Activated T-cell treated with anti-CD3 and anti-CD28 coated beads for 4 hours (primary cell): ENCODE measurements at places on chromosomes 2 and 18.

GRCh38 chr2:146523196-146523595, 1321.6 kb upstream of the ACVR2A start:
- no peak for DNase-seq

GRCh38 chr2:232900811-232901735, 31.0 kb downstream of the SNORC start:
- DNase-seq = no peak

DNA sequence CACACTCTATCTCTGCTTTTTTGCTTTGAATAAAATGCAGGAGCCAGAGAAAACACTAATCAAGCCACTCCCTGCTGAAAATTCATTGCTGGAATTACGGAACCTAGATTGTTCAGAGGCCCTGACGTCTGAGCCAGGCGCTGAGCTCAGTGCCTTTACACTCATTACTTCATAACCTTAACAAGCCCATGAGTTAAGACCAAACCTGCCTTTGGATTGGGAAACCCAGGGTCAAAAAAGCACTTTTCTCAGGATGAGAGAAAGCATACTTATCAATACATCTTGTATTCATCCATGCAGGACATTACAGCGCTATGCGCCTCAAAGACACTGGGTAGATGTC, 762 bp downstream of the INO80C start:
- no peak for DNase-seq

- no peak for DNase-seq
Measured at GRCh38 chr2:77013457-77013856, 508.7 kb downstream of the LRRTM4 start.

DNA sequence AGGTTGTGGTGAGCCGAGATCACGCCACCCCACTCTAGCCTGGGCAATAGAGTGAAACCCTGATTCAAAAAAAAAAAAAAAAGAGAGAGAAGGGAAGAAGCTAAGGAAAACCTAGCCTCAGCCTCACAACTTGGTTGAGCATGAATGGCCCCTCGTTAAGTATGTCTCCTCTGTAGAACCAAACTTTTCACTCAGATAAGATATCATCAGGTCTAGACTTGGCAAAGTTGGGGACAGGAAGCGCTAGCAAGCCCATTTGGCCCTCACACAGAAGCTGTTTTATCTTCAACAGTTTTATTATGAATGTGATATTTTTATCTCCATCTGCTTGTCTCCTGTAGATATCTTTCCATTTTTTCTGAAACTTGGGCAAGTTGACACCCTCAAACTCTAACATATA, 3.5 kb upstream of the ASXL2 start:
- DNase-seq = no peak

DNA sequence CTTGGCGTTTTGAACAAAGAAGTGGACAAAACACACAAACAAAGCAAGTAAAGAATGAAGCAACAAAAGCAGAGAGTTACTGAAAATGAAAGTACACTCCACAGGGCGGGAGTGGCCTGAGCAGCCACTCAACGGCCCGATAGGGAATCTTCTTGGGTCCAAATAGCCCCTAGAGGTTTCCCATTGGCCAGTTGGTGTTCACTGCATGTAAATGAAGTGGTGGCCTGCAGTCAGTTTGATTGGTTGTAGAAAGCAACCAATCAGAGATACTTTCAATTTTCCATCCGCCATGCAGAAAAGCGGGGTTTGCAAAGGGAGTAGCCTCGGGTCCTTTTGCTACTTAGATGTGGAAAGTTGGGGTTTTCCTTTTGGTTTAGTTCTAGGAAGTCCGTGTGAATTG, 31.6 kb downstream of the CYBRD1 start:
- DNase-seq = no peak

DNA sequence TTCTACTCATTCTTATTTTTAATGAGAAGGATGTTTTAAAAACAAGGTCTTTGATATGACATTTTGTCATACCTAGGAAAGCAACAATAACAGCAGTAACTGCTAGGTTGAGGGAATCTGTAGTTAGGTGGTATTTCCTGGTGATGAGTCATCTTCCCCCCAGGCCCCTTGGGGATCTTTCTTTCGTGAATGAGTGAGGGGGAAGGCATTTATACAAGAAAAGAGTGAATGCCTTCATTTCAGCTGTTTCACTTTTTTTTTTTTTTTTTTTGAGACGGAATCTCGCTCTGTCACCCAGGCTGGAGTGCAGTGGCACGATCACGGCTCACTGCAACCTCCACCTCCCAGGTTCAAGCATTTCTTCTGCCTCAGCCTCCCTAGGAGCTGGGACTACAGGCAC, 108.6 kb downstream of the MAP4K4 start:
- DNase-seq = no peak

GRCh38 chr2:230674401-230674800, 38.2 kb upstream of the CAB39 start:
- DNase-seq = no peak

DNA sequence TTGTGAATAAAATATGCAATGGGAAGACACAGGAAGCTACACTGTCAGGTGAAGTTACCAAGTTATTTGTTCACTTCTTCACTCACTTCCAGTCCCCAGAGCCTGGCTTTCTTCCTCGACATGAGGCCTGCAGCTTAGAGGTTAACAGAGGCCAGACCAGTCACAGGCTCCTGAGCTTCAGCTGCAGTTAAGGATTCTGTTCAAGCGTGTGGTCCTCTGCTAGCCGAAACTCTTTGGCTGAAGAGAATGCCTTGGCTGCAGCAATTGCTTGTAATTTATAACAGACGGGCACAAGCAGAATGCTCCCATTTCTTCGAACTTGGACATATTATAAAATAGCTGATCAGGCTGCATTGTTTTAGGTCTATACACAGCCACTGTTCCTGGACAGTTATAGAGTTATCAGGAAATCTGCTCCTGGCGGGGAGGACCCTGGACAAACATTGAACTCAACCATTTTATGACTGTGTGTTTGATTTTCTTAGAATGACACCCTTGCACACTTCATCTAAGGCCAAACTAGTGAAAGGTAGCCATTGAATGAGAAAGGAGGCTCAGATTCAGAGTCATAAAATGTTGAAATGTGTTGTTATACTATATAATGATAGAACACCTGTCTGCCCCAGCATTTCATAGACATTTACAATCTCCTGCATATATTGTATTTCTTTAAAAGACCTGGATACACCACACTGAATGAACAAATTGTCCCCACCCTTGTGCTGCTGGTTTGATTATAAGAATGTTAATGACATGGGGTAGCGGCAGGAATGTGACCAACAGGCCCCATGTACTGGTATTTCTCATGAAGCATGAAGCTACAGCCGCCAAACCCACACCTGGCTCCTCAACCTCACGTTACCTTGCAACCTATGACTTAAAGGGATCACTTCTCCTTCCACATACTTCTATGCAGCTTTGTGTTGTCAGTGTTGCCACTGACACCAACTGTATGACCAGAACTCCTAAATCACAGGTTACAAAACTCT, 153.6 kb downstream of the TDRD15 start:
- DNase-seq = no peak
